ENCODE measurements at places on chromosomes 6 and 20. TPM values are rescaled to one million over a fixed set of nuclear protein-coding genes. Genes with fewer than 3 reads are reported as not detected.

- DNase-seq, result no peak
Observed at GRCh38 chr6:116251568-116252384, 2.1 kb downstream of the TSPYL4 start.

DNA sequence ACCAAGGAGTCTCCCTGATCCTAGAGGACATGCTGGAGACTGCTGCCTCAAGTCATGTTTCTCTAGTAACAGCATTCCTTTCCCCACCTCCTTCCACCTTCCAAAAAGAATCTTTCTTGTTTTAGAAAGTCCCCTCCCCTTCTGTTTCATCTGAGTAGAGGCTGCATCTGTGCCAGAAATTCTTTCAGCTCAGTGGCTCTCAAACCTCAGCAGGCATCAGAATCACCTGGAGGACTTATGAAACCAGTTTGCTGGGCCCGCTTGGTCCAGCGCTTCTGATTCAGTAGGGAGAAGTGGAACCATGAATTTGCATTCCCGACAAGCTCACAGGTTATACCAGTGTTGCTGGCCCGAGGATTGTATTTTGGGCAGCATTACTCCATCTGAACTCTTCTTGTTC lies 55.1 kb downstream of the TMEM200A start:
- no peak for DNase-seq

PPP1R14C gene
- 10.0 TPM for total RNA-seq

DNA sequence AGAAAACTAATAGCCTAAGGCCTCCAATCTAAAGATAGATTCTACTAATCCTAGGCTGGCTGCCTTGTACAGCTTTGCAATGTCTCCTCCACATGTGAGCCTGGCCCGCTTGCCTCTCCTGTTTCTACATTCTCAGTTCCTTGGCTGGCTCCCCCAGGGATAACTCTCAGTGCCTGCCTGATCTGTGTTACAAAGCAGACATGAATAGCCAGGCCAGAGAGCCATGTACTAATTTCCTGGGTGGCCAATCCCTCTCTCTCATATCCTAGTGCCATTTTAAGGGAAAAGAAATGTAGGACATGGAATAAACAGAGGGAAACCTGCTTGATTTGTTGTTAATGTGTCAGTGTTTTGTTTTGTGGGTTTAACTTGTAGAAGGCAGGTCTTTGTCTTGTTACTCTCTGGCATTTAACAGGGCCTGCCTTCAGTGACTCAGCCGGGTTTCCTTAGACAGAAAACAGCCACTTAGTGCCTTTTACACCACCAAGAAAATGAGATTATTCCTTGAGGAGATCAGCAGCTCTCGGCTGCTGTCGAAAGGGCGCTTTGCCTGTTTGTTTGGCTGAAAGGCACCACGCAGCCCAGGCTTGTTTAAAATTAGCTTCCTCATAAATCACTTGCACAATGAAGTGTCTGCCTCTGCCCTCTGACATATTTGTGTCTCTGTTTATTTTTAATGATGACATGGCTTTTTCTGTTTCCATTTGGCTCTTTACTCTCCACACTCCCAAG lies 702.7 kb downstream of the MAFB start:
- DNase-seq, result peak; percentile 64

SLC22A1 gene
- total RNA-seq, result 2.7 TPM

NCOA3 gene
- 48.8 TPM for total RNA-seq

- DNase-seq, result peak; percentile 84
Observed at GRCh38 chr20:40286975-40287531, 402.0 kb downstream of the MAFB start.

DNA sequence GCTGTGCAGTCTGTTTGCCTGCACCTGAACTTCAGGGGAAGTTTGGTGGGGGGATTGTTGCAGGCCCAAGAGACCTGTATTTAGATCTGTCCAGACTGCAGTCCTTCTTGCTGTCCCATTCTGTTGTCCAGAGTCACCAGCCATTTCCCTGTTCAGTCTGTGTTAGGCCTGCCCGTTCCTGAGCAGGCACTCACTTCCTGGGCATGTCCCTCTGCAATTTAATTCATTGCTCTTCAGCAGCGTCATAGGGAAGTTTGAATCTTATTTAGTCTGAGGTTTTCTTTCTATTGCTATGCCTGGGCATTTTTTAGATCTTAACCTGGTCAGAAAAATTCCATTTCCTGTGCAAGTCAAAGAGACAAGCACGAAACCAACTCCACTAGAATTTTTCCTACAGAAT lies 190.2 kb downstream of the DTNBP1 start:
- DNase-seq, result no peak
